ENCODE measurements at places on chromosomes 1 and 21. TPM values are rescaled to one million over a fixed set of nuclear protein-coding genes. Genes with fewer than 3 reads are reported as not detected.

AHDC1 gene
- 48.5 TPM for total RNA-seq

MYOM3 gene
- total RNA-seq: 292 TPM

KCNE1 gene
- total RNA-seq: 3.6 TPM

- DNase-seq: no peak
These were observed 4.5 kb downstream of the MRPS6 start for GRCh38 chr21:34077888-34078287.

GRCh38 chr1:205918955-205919746, 24.1 kb downstream of the SLC26A9 start:
- DNase-seq: peak; percentile 92

- no peak for DNase-seq
These were observed 6.8 kb upstream of the OTUD7B start for GRCh38 chr1:150017206-150017750.

DNA sequence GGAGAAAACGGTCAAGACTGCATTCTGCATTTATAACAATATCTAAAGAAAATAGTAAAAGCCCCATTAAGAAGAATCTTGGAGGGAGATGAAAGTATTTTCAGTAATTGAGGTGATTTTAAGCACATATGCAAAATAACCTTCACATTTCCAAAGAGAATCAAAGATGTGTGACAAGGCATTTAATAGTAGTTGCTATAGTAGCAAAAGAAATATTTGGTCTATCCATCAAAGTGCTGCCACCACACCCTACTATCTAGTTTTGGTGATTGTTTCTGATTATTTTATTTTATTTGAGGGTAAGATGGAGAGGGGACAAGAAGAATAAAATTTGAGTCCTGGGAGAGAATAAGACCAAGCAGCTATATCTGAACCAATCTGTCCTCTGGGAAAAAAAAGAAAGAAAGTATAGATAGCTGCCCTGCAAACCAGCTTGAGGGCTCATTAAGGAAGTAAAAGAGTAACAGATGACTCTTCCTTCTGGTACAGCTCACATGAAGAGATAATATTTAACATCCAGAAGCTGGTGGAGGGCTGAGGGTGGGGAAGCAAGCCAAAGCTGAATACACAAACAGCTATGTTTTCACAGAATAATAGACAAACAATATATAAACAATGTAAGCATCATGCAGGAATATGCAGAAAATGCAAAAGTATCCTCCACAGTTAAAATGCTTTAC, 47.2 kb upstream of the RASAL2 start:
- DNase-seq: no peak

DNA sequence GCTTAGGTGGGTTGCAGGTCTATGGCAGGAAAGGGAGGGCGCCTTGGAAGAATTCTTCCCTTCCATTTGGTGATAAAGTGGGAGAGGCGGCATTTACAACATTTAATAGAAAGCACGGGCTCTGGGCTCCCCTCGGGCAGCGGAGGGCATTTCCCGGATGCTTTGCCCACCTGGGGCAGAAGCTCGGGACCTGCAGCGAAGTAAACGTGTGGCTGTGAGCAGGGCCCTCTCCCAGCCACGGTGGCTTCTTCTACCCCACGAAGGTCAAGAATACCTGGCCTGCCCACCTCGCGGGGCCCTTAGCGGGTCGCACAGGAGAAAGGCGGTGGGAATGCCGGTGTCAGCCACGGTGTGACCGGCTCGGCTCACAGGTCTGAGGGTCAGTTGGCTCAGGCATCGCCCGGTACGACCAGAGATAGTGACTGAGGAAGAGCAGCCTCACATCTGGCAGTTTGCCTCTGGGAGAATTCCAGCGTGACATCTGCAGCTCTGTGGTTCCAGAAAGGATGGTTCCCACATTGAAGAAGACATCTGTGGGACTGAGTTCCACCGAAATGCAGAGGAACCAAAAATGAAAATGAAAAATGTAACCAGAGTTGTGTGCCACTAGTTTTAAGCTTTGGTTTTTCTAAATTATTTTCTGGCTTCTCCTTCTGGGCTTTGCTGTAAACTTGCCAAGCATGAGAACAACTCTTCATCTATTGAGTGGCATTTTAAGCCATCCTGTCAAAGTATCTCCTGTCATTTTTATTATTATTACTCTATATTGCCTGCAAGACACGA, 720 bp upstream of the F3 start:
- peak; percentile 65 for DNase-seq

GRCh38 chr1:47986761-47987200, 10.4 kb downstream of the TRABD2B start:
- peak; percentile 89 for DNase-seq

GRCh38 chr1:76203127-76203526, 128.6 kb downstream of the ST6GALNAC3 start:
- no peak for DNase-seq

DNA sequence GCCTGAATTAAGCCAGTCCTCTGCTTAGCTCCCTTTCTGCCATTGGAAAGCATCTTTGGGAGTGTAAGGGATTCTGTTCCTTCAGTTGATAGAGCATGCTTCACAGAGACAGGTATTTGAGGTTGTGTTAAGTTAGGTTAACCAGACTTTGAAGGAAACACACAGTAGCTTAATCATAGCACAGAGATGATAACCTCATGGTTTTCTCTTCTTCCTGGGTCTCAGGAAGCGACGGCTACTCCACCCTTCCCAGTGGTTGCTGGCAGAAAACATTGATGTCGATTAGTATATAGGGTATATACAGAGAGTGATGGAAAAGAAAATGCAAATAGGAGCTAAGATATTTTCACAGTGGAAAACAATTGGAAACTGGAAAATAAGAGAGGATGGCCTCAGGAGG, 42.0 kb downstream of the S1PR1 start:
- no peak for DNase-seq

- no peak for DNase-seq
These were observed 77.3 kb downstream of the SH3BGR start for GRCh38 chr21:39529026-39529425.

DNA sequence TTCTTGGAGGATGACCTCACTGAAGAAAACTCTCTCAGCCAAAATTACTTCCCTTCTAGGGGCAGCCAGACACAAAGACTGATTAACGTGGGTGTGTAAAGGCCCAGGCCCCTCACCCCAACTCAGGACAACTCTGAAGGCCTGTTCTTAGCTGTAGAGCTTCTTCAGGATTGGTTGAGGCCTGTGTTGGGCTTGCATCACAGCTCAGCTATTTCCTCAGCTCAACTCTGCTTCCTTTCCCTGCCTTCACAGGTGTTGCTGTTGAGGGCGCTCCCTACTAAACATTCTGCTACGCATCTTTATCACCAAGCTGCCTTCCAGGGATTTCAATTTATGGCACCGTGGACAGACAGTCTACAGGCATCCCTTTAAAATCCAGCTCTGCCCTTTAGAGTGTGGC, 36.8 kb downstream of the MAB21L3 start:
- no peak for DNase-seq
